ENCODE measurements at places on chromosomes 2 and 18.

DNA sequence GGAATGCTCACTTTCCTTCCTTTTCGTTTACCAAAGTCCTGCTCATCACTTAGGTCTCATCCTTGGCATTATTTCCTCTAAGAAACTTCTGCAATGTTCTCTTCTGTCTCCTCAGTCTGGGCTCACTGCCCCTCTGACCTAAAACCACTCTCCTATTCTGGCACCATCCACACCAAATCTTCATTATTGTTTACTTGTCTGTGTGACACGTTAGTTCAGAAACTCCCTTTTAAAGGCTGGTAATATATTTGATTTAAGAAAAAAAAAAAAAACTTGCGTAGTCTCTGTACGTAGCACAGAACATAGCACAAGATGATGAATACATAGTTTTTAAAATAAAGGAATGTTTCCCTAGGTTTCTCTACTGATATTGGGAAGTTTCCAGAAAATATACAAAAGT lies 118.8 kb upstream of the CAVIN2 start:
- no peak for DNase-seq

GRCh38 chr2:106885329-106885728 lies 638 bp downstream of the ST6GAL2 start:
- DNase-seq: no peak

- DNase-seq: no peak
These were observed 39.9 kb upstream of the RBMS1 start for GRCh38 chr2:160533482-160533881.

DNA sequence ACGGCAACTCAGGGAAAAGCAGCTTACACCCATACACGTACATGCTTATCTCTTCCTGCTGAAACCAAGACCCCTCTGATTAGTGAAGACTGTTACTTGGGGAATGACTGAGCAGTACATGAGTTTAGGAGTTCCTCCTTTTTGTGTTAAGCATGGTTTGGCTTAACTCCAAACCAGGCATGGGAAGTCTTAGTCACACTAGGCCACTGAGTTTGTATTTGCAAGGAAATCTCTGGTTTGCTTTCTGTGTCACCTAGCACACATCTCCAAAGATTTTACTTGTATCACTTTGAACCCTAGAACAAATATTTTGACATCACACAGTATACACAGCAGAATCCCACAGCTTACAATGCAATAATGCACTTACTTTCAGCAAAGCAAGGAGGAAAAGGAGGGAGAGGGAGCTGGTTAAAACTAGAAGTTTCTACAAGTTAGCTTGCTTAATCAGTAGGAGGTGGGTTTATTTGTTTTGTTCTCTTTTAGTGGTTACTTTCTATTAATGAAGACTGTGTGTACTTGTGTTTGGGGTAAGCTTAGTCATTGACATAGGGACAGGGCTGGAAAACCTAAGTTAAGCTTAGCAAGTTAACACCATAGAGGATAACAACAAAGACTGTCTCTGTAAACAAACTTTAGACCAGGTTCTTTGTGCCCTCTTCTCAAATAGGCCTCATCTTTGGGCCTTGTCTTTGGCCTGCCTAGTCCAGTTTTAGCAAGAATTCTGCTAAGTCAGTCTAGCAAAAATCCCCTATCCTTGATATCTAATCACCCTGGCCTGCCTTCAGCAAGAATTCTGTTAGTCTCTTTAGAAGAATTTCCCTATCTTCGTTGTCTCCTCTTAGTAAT lies 219.4 kb downstream of the MREG start:
- DNase-seq: no peak

GRCh38 chr2:237875256-237876060 lies 16.0 kb downstream of the RAMP1 start:
- no peak for DNase-seq

DNA sequence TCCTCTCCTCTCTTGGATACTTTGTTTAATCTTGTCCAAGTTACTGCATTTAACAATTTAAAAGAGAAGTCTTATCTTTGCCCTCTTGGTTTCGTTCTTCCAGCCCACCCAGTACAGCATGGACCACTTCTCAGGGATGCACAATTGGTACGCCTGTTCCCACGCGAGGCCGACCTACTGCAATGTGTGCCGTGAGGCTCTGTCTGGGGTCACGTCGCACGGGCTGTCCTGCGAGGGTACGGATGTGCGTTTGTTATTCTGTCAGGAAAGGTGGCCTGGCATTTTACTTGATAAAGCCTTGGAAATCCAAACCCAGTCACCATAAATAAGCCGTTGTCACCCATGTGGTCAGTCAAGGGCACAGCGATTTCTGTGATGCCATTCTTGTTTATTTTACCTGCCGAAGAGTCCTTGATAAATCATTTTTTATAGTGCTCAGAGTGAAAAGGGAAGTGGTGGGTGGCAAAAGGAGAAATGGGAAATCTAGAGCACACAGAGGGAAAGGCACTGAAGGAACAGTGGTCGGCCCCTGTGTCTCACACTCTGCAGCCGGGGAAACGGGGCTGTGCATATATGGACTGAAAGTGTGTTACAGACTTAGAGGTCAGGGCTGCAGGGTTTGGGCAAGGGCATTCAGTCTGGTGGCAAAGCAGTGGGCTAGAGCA lies 80.5 kb downstream of the DGKD start:
- no peak for DNase-seq

DNA sequence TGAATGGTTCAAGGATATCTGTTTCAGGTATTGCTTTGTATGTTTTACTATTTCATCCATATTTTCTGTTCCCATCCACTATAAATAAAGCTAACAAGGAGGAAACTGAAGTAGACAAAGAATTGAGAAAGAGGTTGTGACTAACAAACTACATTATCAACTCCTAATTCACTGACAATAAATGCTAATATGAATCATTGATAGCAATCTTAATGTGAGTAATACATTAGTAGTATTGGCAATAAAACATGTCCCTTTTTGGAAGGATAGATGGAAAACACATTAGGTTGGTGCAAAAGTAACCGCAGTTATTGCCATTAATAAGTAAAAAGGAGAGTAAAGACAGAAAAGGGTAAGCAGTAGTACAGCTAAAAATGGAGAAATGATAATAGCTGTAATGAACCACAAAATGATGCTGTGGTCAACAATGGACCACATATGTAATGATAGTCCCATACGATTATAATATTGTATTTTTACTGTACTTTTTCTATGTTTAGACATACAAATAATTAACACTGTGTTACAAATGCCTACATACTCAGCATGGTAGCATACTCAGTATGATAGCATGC lies 104.7 kb downstream of the THADA start:
- no peak for DNase-seq

- DNase-seq: no peak
These were observed 175.6 kb downstream of the GLI2 start for GRCh38 chr2:120910956-120911951.

DNA sequence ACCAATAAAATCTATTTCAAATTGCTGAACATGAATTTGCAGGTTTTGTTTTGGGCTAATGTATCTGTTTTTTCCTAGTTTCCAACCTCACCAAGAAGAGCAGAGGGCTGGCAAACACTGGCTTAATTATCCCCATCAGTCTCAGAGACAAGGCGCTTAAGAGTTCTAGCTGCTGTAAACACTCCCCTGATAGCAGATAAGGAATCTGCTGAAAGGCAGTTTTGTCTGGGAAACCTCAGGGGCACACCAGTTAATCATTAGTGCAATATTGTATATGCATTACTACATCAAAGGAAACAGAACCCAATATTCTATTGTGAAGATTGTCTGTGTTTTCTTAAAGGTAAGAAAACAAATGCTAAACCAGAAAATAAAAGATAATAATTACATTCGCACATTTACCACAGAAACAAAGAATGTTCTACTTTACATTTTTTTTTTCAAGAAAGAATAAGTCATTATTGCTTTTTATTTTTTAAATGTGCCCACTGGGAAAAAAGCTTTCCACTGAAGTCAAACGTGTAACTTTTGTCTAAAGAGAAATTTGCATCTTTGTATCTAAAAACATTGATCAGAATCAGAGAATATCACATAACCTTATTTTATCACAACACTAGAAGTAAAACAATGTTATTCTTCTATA lies 179.1 kb downstream of the ERBB4 start:
- no peak for DNase-seq

- no peak for DNase-seq
These were observed 87.1 kb upstream of the ZNF397 start for GRCh38 chr18:35153609-35154272.

GRCh38 chr2:230840301-230840700 lies 24.4 kb upstream of the ITM2C start:
- DNase-seq: no peak

GRCh38 chr18:51753365-51754057 lies 556.0 kb upstream of the MEX3C start:
- no peak for DNase-seq

DNA sequence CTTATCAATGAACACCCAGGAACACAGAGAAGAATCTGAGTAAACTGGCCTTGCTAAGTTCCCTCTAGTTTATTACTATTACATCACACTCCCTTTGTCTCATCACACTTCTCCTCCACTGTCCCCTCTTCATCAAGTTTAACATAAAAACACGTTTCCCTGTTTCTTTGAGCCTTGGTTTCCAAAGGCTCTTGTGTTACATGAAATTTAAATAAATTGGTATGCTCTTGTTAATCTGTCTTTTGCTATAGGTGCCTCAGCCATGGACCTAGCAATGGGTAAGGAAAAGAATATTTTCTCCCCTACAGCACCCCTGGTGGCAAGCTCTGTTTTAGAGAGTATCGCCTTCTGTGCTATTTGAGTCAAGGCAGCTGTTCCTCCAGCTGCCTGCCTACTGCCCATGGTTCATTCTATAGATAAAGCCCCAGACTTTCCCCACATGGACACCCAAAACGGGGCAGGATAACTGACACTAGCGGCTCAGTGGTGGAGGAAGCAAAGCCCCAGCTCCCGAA lies 31.8 kb downstream of the TGIF1 start:
- DNase-seq: no peak

- DNase-seq: no peak
These were observed 265.2 kb downstream of the TFCP2L1 start for GRCh38 chr2:121019756-121020155.

DNA sequence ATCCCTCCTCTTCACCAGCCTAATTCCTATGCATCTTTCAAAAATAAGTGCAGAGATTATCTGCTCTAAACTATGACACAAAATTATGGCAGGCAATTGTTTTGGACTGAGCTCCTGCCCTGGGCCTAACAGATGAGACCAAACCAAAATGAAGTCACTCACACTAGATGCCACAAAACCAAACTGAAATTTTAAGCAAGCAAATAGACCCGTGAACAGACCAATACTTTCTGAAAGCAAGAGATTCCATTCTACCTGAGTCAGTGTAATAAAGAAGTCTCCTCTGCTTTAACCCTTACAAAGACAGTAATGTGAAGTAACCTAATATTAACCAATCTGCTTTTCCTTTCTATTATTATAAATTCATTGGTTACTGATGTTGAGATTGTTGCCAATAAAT lies 84.3 kb downstream of the RIT2 start:
- DNase-seq: no peak

- no peak for DNase-seq
These were observed 31.0 kb upstream of the NFE2L2 start for GRCh38 chr2:177295484-177295883.

- no peak for DNase-seq
These were observed 9.0 kb downstream of the DTNB start for GRCh38 chr2:25664183-25664964.

GRCh38 chr2:73938718-73939352 lies 12.2 kb downstream of the DGUOK start:
- no peak for DNase-seq

DNA sequence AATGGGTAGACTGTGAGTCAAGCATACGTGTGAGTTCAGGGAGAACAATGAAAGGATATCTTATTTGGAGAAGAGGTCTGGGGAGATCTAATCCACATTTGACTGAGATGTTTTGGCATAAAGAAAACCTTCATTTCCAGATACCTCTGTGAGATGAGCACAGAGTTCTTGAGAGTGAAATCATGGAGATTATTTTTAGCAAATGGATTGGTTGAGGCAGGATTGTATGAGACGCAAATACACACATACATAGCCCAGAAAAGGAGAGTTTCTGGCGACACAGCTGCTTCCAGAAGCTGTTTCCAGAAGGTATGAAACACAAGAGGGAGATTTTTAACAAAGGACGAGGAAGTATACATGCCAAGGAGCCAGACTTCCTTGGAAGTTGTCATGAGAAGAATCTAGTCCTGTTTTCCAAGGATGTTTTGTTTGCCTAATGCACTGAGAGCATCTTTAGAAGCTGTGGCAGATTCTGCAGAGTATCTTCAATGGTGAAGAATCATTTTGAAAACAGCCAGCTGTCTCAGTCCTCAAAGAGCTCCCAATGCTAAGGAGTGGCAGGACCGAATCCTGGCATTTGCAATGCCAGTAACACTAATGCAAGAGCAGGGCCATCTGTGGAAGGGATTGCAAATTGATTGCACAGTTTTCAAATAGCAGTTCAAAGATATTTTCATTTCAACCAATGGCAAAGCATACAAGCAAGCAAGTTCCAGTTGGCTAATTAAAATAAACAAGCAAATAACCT lies 177.2 kb downstream of the SETBP1 start:
- no peak for DNase-seq

DNA sequence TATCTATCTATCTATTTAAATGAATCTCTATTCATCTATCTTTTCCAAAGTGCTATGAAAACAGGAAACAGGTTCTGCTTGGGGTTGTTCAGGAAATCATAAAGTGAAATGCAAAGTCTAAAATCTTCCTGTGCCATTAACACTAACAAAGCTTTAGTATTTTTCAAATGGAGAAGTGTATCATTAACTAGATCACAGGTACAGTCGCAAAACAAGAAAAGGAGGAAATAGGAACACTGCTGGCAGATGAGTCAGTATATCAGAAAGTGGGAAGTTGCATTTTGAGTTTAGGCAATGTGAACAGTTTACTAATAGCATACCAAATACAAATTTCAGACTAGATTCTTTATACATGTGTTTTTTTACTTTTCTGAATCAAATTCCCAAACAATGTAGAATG lies 888.5 kb upstream of the FSHR start:
- DNase-seq: no peak

GRCh38 chr2:61993422-61994024 lies 88.0 kb downstream of the COMMD1 start:
- DNase-seq: peak; percentile 39

GRCh38 chr2:179650420-179650819 lies 211.0 kb downstream of the ZNF385B start:
- no peak for DNase-seq

- no peak for DNase-seq
These were observed 63.4 kb upstream of the PEX13 start for GRCh38 chr2:60954139-60954538.

- no peak for DNase-seq
These were observed 7.7 kb upstream of the DSG3 start for GRCh38 chr18:31439807-31440325.

DNA sequence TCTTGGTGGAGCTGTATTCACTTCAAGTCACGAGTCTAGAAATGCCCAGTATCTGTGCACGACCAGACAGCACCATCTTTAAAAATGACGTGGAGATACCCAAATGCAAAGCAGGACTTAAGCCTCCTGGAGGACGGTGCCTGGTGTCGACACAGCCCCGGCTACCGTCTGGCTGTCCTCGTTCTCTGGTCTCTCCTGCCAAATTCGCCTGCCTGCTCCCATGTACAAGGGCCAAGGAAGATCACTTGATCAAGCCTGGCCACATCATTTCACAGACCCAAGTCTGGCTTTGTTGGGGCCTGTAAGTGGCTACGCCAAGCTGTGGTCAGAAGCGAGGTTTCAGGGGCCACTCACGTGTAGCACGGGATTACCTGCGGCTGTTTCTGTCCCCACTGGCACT lies 9.4 kb downstream of the ODC1 start:
- DNase-seq: no peak

Measured in NCI-H1417 treated with DMSO at 0.1 percent for 48 hours (cell line).